ENCODE measurements at places on chromosomes 7 and 10.

DNA sequence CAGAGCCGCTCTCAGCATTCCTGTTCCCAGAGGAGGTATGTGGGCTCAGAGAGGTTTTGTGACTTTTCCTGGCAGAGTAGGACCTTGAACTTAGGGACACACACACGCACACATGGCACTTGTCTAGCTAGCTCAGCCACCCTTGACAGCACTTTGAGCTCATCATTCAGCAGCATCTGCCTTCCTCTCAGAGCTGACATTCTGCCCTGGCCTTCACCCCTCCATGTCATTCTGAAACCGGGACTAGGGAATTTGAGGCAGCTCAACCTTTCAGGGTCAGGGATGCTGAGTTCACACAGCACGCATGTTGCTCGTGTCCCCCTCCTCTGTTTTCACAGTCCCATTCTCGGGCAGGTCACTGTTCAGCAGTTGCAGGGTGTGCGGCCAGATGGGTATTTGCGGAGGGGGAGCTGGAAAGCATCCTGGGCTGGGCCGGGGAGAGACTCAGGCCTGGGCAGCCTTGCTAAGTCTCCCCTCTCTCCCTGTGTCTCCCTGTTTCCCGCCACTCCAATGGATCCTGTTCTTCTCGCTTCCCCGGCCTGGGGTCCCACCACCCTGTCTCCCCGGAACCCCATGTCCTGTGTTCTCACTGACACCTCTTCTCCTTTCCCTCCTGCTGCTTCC is 78.0 kb downstream of the COL13A1 start:
- no peak for DNase-seq

- no peak for DNase-seq
Observed at GRCh38 chr10:16788125-16788524, 29.1 kb downstream of the RSU1 start.

- no peak for DNase-seq
Observed at GRCh38 chr7:134059921-134060320, 67.2 kb upstream of the LRGUK start.

DNA sequence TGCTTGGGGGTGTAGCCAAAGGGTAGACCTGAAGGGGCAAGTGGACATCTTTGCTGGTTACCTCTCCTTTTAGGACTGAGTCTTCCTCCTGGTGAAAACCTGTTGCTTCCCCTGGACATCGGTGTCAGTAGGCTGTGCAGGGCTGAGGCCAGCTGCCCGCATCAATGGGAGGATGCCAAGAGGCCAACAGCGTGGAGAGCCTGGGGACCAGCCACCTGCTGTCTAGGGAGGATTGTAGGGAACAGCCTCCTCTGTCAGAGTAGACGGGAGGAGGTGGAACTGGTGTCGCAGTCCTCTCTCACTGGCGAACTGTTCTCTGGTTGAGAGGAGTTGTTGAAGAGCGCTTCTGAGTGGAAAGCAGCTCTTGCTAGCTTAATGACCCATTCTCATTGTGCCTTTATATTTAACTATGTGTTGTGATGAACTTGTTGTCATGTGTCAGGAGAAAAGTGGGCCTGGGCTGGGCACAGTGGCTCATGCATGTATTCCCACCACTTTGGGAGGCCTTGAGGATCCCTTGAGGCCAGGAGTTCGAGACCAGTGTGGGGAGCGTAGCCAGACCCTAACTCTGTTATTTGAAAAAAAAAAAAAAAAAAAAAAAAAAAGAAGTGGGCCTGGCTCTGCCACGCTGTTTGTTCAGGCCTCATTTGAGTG is 1.8 kb downstream of the SUFU start:
- no peak for DNase-seq

DNA sequence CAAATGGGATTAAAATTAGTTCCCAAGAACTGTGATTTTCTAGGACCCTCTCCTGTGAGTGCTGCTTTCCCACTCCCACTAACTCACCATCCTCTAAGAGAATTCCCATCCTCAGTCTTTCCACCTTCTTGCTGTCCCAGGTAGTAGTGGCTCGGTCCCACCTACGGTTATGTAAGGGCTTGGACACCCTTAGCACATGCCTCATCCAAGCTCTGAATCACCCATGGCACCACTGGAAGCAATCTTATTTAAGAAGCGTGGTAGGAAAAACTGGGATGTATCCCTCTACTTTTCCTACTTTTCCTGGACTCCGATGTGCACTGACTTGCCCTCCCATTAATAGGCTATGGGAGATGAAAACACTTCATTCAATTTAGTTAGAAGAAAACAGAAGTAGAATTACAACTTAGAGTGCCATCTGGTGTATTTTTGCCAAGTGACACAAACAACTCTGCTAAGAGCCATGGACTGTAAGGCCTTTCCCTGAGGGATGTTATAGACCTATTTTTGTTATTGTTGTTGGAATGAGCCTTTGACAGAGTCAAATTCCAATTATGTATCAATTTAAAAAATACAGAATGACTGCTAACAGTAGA is 13.7 kb upstream of the ANKRD22 start:
- DNase-seq = no peak

DNA sequence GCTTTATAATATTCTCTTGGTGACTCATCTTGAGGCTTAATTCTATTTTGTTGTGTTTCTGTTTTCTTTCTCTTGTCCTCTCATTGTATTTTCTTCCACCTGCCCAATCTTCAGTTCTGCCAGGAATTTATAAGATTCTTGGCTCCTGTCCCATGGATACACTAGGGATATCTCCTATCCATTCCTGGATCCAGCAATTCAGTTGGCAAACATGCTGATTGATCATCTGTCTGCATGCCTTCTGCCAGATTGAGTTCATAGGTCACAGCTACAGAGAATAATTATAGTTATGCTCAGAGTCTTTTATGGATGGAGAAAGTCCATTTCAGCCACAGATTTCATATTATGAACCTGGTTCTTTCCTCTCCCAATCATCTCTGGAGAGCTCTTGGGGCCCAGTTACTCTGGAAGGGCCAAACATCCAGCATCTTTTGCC is 140.4 kb upstream of the MAGI2 start:
- DNase-seq = no peak

DNA sequence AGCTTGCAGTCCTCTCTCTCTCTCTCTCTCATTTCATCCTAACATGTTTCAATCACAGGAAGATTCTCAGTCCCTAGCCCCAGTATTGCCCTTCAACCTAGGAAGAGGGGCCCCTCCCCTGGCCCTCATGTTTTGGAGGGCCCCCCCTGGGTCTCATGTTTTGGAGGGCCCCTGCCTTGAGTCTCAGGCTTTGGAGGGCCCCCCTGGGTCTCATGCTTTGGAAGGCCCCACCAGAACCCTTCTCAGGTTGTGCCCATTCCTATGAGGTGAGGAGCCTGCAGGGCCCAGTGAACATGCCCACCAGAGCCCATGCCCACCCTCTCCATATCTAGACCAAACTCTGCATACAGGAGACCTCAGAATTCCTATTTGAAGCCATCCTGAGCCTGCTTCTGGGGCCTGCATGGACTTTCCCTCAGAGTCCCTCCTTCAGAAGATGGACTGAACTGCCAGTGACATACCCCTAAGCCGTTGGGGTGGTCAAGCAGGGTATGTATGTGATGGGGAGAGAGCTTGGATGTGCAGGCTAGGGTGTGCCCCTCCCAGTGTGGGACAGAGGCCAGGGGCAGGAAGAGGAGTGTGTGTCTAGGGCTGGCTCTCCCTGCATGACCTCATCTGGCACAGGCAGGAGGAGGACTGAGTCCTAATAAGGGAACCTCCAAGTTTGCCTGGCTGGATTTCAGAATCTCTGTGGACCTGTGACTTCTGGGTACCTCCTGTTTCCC is 8.1 kb upstream of the VDAC2 start:
- no peak for DNase-seq

- no peak for DNase-seq
Observed at GRCh38 chr10:16847644-16848043, 30.4 kb upstream of the RSU1 start.

DNA sequence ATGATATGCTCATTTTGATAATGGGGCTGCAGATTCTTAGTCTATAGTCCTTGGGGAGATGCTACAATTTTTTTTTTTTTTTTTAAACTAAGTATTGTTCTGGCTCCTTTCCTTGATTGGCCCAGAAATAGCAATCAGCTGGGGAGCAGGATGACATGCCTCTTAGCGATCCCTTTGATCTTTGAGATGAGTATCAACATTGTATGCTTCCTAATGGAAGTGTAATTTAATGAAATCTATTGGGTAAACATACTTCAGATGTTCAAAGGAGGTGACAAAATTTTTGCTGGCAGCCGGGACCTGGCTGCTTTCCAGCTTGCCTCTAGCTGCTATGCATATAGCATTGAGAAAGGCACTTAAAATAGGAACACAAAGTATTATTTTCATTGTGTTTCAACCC is 43.5 kb downstream of the VTI1A start:
- no peak for DNase-seq

DNA sequence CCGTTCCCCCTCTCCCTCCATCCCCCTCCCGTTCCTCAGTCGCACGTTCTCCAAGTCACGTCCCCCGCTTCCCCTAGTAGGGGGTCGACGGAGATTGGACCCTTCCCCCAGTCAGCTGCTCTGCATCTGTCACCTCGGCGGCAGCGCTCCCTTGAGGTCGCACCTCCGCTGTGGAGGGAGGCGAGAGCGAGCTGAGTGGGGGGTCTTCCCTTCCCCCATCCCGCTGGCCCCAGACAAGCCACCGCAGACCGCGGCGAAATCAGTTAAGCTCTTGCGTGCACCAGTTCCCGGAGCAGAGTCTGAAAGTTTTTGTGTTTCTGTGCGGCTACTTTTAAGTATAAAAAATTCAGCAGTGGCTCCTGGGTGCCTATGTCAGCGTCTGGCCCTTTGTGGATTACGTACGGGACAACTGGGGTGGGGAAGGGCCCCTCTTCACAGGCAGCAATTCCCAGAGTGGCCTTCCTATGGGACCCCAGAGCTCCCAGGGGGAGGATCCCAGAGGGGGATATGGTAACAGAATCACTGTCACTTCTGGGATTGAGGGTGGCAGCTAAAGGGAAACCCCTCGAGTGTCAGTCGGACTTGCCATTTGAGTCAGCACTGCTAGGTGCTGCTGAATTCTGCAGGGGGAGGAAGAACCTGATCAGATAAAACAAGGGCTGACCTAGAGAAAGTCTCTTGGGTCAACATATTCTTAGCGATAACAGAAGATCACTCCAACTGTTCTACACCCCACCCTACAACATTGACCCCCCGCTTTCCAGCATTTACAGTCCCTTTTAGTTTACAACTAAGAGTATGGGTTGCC is 12.5 kb upstream of the DDIT4 start:
- DNase-seq = no peak

- no peak for DNase-seq
Observed at GRCh38 chr10:49272251-49273081, 26.5 kb upstream of the C10orf71 start.

- DNase-seq = no peak
Observed at GRCh38 chr7:47734287-47734948, 152.5 kb upstream of the TNS3 start.

GRCh38 chr7:140201393-140201792 is 24.6 kb upstream of the KDM7A start:
- no peak for DNase-seq

DNA sequence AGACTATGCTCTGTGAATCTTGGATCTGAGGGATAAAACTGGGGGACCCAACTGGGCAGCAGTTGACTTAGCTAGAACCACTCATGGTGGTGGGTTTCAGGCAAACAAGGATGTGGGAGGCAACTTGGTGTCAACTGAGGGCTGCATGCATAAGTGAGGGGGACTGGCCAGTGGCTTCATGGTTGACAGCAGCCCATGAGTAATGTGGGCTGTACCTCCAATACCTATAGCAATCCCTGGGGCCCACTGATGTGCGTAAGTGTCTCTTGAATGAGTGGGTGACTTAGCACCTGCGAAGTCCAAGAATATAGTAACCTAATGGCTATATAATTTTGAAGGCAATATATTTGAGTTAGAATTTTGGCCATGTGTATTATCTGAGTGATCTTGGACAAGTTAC is 13.7 kb upstream of the MAP3K8 start:
- DNase-seq = no peak

- no peak for DNase-seq
Observed at GRCh38 chr7:43905956-43906330, 453 bp downstream of the URGCP start.

DNA sequence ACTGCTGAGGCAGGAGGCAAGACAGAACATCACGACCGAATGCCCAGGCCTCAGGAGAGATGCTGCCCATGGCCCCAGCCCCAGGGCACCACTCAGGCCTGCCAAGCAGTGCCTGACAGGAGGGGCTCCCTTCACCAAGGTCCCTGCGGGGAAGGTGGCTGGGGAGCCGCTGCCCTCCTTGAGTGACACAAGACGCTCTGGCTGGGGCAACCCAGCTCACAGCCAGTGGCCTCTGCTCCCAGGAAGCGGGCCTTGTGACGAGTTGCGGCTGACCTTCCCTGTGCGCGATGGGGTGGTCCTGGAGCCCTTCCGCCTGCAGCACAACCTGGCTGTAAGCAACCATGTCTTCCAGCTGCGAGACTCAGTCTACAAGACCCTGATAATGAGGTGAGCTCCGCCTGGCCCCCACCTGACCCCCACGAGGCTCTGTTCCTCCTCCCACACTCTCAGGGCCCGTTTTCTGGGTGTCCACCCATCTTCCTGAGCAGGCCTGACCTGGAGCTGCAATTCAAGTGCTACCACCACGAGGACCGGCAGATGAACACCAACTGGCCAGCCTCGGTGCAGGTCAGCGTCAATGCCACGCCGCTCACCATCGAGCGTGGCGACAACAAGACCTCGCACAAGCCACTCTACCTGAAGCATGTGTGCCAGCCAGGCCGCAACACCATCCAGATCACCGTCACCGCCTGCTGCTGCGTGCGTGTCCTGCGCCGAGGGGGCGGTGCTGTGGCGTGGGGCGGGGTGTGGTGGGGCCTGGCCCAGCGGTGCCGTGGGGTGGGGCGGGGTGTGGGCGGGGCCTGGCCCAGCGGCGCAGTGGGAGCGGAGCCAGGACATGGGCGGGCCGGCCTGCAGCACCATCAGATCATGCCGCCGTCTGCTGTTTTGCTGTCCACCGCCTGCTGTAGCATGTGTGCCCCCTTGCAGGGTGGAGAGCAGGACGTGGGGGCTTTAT is 12.8 kb downstream of the ZMIZ2 start:
- DNase-seq = no peak

All from amygdala (tissue), 56 donors.